ELF-1 (cell line): ENCODE measurements at places on chromosomes 7 and 10.
A peak's percentile ranks its signal among the peaks of the same experiment; 100 is the strongest.

DNA sequence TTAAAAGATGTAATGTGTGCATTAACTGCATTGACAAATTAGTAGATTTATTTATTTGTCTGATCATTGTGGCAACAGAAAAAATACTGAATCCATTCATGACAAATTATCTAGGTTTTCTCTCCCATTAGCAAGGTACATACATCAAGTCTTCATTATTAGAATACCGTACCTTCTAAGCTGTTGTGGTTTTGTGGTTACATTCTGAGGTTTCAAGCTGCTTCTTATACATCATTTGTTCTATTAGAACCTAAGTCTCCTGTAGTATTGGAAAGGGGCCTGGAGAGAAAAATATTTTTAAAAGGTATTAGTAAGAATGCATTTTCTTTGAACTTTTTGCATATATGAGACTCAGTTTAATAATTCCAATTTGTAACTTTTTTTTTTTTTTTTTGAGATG lies 26.3 kb upstream of the CACNB2 start:
- no peak for DNase-seq

- peak; percentile 87 for DNase-seq
Observed at GRCh38 chr7:128425850-128426249, 16.1 kb upstream of the IMPDH1 start.

GRCh38 chr7:106153891-106154449 lies 41.9 kb upstream of the SYPL1 start:
- peak; percentile 91 for DNase-seq

GRCh38 chr7:28418966-28419365 lies 6.6 kb downstream of the CREB5 start:
- DNase-seq: no peak
